ENCODE measurements at places on chromosomes 3 and 15. TPM values are rescaled to one million over a fixed set of nuclear protein-coding genes. Genes with fewer than 3 reads are reported as not detected.

RASL12 gene
- 20.6 TPM for total RNA-seq

TRH gene
- not detected for total RNA-seq

UBL7 gene
- total RNA-seq = 48.9 TPM

TFG gene
- total RNA-seq = 77.0 TPM

GRCh38 chr3:73459711-73460110 is 165.0 kb downstream of the PDZRN3 start:
- H3K4me3 ChIP-seq = no peak overlapping the region
- no peaks in the 10 kb centered on the region for H3K36me3 ChIP-seq
- no peak overlapping the region for H3K27ac ChIP-seq
- DNase-seq = no peak
- H3K4me1 ChIP-seq = no peaks in the 10 kb centered on the region
- H3K27me3 ChIP-seq = no peaks in the 10 kb centered on the region

DNA sequence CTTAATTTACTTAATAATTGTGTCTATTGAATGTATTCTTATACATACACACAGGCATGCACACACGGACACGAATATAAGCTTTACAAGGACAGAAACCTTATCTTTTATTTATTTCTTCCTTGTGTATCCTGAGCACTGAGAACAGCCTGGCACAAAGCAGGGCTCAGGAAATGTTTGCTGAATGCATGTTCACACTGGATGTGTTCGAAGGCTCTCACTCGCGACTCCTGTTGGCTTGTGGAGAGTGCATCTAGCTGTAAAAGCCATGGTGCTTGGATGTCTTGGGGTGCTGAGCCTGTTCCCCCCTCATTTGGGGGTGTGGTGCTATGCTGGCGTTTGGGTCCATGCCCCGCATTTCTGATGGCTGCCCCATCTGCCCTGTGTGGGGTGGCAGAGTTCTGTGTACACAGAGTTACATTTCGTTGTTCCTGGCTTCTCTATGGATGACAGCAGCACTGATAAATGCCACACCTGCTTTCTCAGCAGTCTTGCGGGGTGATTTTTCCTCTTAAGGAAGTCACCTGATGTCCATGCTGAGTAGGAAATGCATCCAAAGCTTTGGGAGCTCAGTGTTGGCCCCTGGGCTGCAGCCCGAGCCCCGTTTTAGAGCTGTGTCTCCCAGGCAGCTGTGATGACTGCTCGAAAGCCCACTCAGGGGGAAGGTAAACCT is 148.5 kb downstream of the IGF1R start:
- no peak for DNase-seq
- no peaks in the 10 kb centered on the region for H3K4me1 ChIP-seq
- H3K27me3 ChIP-seq = no peaks in the 10 kb centered on the region
- no peaks in the 10 kb centered on the region for H3K36me3 ChIP-seq

DNA sequence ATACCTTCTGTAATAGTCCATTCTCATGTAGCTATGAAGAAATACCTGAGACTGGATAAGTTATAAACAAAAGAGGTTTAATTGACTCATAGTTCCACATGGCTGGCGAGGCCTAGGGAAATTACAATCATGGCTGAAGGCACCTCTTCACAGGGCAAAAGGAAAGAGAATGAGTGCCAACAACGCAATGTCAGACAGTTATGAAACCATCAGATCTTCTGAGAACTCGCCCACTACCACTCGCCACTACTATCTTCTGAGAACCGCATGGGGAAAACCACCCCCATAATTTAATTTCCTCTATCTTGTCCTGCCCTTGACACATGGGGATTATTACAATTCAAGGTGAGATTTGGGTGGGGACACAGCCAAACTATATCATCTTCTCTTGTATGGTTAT is 406.8 kb upstream of the CBLB start:
- H3K27me3 ChIP-seq = no peaks in the 10 kb centered on the region
- no peak overlapping the region for H3K4me3 ChIP-seq
- H3K36me3 ChIP-seq = no peaks in the 10 kb centered on the region
- H3K27ac ChIP-seq = no peak overlapping the region

- H3K36me3 ChIP-seq = no peaks in the 10 kb centered on the region
- no peak for DNase-seq
- H3K4me3 ChIP-seq = no peak overlapping the region
- H3K27me3 ChIP-seq = no peaks in the 10 kb centered on the region
- H3K4me1 ChIP-seq = no peaks in the 10 kb centered on the region
These were observed 269.6 kb upstream of the ST8SIA2 start for GRCh38 chr15:92123962-92124656.

- H3K4me1 ChIP-seq = no peaks in the 10 kb centered on the region
- no peaks in the 10 kb centered on the region for H3K27me3 ChIP-seq
- no peaks in the 10 kb centered on the region for H3K36me3 ChIP-seq
- DNase-seq = no peak
- no peak overlapping the region for H3K4me3 ChIP-seq
These were observed 628.4 kb upstream of the ALCAM start for GRCh38 chr3:104738271-104738670.

GRCh38 chr3:173733029-173733652 is 335.6 kb downstream of the NLGN1 start:
- H3K27me3 ChIP-seq = no peaks in the 10 kb centered on the region
- DNase-seq = no peak
- no peaks in the 10 kb centered on the region for H3K4me1 ChIP-seq
- no peaks in the 10 kb centered on the region for H3K36me3 ChIP-seq
- H3K4me3 ChIP-seq = no peak overlapping the region
- H3K27ac ChIP-seq = no peak overlapping the region

Data from breast epithelium (tissue), 4 donors.